ENCODE measurements at places on chromosomes 5 and 9. TPM values are rescaled to one million over a fixed set of nuclear protein-coding genes. Genes with fewer than 3 reads are reported as not detected.

DNA sequence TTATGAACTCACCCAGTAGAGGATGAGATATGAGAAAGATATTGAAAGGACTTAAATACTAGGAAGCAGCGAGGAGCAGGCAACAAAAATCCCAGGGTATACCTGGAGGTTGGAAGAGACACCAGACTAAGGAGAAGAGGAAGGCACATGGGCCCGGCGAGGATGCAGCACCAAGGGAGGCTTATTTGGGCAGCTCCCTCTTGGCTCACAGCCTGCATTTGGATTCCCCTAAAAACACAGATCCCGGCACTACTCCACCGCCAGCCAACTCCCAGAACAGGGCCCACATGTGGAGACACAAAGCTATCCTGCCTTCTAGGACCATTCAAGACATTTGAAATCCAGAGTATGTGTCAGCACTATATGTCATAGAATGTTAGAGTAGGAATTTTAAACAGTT is 199.8 kb upstream of the FBXL7 start:
- no peak for DNase-seq

DNA sequence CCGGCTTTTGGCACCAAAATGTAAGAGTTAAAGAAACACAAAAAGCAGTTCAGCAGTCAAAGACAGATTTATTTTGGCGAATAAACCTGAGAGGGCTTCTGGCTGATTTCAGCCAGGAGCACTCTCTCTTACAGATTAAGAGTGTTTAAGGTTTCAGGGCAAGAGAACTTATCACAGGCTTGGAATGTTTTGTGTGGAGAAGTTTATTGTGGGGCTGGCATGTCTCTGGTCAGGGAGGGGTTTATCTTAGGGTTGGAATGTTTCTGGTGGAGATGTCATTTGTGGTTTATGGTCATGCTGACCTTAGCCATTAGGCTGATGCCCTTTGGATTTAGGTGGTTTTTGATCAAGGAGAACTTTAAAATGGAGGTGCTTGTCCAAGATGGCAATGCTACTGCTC is 622.3 kb upstream of the PTPRD start:
- DNase-seq: no peak

The HEXB gene
- 172 TPM for polyA plus RNA-seq

- DNase-seq: no peak
These were observed 241.7 kb upstream of the PANK3 start for GRCh38 chr5:168820874-168821273.

DNA sequence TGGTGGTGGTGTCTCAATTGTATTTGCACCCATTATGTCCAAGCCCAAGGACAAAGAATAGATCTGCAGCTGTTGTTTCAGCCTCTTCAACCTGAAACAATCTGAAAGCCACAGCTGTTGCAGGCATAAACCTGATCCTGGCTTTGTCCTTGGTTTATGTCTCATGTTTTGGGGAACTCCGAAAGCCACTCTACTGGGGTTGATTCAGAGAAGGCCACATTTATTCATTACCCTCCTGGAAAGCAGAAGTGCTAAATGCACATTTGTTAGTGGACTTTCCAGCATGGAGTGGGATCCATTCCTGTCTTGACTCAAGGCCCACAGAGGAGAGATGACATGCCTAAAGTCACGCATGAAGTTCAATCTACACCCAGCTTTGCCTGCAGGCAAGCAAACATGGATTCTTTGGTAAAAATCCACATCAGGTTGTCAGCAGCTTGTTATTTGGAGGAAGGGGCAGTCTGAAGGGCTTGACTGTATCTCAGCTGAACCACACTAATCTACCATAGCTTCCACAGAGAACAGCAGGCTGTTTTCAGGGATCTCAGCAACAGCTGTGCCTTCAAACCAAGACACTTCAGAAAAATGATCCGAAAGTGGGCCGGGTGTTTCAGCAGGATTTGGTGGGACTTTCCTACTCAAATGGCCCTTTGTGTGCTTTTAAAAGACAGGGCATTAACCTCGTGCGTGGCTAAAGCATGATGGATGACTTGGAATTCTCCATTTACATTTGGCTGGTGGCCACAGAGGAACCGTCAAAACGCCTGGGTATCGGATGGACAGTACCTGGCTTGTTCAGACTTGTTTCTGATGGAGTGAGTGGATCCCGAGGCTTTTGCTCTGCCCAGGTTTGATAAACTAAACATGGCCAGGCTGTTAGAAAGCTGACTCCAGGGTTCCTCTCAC is 36.2 kb upstream of the ADAM19 start:
- DNase-seq: peak; percentile 7

GRCh38 chr5:139823757-139824355 is 28.2 kb downstream of the PSD2 start:
- no peak for DNase-seq

DNA sequence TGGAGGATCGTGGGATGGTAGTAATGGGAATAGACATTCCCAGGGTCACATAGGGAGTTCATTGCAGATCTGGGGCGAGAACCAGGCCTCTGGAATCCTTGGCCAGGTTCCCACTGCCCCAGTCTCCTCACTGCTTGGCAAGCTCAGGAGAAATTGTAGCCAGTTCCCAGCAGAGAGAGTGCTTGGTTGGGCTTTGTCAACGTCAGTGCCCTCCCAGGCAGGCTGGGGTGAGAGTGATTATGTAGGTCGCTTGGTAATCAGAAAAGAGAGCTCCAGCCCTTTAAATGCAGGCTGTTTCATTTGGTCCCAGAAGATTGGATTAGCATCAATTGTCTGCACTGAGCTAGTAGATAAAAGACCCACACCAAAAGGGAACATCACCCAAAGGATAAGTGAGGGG is 51.8 kb upstream of the GALNT10 start:
- DNase-seq: no peak

DNA sequence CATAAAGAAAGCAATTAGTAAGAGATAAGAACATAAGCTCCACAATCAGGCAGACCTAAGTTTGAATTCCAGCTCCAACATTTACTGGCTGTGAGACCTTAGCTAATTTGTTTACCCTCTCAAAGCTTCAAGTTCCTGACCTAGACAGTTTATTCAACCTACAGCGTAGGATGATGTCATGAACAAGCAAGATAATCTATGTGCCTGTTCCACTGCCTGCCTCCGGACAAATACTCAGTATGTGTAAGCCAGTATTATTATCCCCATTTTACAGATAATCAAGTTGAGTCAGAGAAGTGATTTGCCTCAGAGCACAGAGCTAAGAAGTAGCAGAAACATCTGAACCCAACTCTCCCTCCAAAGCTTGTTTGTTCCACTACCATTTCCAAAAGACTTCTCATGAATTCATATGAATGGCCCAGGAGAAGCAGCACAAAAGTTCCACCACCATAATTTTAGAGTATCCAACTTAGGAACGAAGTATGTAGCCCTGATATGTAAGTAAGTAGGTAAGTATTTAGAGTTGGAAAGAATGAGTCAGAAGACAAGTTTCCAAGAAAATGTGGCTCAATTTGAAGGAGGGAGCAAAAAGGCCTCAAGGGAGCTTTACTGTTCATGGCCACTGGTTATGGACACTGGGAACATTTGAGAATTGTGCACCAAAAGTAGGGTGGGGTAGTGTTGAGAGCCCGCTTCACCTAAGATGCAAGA is 398.2 kb downstream of the NFIB start:
- DNase-seq: no peak

GRCh38 chr5:81747030-81747429 is 3.9 kb downstream of the SSBP2 start:
- DNase-seq: no peak

DNA sequence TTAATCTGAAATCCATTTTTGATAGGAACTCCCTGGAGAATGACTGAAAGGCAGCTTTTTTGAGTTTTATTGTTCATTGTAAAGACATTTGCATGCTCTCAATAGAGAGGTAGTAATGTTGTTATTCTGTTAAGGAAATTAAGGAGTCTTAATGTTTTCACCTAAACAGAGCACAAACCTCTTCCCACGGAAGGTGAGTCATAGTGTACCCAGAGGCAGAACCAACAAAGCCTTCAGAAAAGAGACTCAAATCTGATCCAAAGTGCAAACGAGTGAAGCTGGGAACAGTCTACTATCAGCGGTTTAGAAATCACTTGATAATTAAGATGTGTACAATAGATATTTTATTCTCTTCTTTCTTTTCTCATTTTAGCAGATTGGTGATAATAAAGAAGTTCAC is 470.5 kb downstream of the PLK2 start:
- no peak for DNase-seq

GRCh38 chr5:177444106-177445051 is 2.2 kb upstream of the PRR7 start:
- DNase-seq: no peak

- no peak for DNase-seq
These were observed 153.7 kb downstream of the TLE1 start for GRCh38 chr9:81535542-81536241.

DNA sequence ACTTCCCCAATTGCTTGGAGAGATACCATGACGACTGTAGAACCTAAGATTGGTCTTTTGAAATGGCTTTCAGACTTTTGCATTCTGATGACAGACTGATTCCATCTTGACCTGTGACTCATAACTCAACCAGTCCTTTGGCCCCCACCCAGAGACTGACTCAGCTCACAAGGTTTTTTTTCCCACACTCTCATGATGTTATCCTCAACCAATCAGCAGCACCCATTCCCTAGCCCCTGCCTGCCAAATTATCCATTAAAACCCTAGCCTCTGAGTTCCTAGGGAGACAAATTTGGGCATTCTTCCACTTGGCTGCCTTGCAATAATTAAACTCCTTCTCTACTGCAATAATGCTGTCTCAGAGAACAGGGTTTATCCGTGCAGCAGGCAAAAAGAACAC is 1263.3 kb upstream of the CDH9 start:
- DNase-seq: no peak
